Activated naive CD4-positive, alpha-beta T cell treated with Interleukin-2 at 50 U/mL for 16 hours (primary cell): ENCODE measurements at places on chromosomes 7 and 10.

GRCh38 chr7:26723129-26723528 lies 141.3 kb downstream of the SKAP2 start:
- DNase-seq, result no peak

DNA sequence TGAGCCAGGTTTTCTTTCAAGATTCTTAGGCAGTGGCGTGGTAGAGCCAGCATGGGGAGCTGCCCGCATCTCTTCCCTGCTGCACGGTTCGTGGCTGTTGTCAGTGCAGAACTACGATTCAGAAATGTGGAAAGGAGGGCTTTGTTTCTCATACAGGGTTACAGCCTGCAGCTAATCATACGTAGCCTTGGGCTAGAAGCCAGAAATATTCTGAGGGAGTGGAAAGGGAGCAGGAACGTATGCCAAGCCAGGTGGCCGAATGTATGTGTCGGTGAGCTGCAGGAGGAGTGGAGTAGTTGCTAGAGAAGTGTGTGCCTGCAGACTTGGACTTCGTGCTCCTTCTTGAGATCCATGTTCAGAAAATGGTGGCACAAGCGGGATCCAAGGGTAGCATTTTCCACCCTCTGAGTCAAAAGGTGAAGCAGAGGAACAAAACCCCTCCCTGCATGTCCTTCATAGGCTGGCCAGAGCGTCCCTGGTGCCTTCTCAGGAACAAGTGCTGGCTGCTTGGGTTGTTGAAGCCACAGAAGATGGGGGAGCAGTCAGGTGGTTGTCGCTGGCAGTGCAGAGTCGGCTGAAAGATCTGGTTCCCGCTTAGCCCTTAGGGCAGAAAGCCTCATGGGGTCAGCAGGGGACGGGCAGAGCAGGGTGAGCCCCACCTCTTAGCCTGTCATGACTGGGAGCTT lies 40.9 kb downstream of the LANCL2 start:
- DNase-seq, result no peak

DNA sequence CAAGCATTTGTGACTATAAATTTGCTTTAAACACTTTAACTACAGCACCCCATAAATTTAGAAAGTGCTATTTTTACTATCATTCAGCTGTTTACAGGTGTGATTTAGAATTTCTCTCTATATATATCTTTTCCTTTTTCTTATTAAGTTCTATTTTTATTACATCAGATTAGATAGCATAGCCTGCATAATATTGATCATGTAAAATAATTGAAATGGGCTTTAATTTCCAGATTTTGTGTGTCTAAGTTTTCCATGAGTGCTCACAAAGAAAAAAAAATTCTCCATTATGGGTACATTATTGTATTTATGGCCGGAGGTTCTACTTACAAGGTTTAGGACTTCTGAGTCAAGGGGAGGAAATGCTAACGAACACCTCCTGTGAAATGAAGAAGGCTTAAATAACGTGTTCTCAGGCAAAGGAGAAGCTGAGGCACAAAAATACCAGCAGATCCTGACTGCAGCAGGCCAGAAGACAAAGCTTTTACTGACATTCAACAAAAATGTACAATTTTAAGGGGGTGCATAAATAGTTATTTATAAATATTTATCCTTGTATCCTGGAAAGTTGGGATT lies 114.2 kb downstream of the RNF133 start:
- DNase-seq, result no peak

DNA sequence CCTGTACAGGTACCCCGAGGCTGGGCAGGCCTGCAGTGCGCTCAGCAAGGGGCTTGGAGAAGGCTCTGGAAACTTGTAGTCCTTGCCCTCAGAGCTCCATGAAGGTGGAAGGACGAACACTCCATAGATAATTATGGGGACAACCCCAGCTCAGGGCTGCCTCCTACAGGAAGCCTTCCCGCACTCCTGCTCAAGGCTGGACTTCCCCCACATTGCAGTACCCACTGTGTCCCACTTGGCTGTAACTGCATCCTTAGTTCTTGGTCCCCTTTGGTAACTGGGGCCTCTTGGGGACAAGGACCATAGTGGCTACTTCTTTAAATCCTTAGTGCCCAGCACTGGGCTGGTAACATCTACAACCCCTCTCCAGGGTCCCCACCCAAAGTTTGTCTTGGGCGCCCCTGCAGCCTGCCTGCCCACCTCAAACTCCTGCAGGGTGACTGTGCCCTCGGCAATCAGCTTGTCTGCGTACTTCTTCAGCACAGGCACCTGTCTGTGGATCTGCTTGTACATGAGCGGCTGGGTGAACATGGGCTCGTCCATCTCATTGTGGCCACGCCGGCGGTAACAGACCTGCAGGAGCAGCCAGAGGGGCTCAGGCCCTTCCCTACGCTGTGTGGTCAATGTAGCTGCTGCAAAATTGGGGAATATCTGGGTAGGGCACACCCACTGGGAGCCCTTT lies 17.1 kb downstream of the OGDHL start:
- DNase-seq, result no peak

- no peak for DNase-seq
These were observed 56.6 kb downstream of the THSD7A start for GRCh38 chr7:11775401-11775800.

DNA sequence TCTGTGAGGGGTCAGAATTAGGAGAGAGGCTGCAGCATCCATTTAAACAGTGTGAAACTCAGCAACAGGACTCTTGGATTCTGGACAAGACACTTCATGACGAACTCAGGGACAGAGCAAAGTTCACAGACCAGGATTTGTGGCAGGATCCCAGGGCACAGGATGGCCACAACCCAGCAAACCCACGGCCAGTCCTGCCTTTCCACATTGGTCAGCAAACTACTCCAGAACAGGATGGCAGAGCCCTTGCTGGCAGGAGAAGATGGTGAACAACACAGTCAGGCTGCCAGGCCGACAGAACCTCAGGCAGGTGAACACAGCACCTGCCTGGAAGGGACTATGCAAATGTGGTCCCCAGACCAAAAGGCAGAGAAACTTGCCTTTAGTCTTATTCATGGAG lies 34.4 kb downstream of the VSTM4 start:
- no peak for DNase-seq

GRCh38 chr10:68202960-68203353 lies 29.0 kb downstream of the ATOH7 start:
- no peak for DNase-seq

DNA sequence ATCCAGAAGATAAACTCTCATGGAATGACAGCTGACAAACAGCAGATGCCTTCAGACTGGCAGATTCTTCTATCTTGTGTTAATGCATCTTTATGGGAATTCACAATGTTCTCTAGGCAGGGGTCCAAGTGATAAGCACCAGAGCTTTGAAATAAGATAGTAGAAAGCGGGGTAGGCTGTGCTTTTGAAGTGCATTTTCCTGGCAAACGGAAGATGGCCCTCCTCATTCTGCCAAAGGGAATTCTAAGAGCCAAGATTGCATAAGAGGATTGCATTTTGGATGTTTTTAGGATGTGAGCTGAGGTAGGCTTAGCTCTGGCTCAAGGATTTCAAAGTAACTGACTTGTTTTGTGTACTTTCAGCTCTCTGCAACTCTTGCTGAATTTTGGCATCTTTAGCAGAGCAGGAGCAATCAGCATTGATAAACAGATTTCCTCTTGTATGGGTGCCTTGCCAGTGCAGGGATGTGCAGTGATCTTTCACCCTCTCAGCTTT lies 298.5 kb upstream of the KLF6 start:
- DNase-seq, result no peak

DNA sequence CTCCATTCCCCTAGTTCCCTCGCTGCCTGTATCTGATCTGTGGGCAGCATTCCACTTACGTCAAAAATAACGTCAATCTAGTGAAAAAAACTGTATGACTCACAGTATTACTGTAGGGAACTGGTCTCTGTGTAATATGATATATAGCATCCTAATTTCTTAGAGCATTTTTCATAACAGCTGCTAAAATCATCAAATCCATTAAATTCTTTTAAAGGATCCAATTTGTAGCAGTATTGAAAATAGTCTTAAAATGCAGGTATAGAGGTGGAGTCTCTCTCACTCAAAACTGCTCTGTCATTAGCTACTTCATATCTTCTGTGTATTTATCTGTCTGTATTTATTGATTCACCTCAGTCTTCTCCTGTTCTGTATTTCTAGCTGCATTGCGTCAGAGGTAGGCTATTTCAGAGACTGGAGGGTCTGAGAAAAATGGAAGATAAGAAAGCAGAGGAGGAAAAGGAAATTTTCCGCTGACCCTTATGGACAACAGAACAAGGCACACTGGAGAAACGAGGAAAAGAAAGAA lies 59.9 kb downstream of the PON1 start:
- no peak for DNase-seq

DNA sequence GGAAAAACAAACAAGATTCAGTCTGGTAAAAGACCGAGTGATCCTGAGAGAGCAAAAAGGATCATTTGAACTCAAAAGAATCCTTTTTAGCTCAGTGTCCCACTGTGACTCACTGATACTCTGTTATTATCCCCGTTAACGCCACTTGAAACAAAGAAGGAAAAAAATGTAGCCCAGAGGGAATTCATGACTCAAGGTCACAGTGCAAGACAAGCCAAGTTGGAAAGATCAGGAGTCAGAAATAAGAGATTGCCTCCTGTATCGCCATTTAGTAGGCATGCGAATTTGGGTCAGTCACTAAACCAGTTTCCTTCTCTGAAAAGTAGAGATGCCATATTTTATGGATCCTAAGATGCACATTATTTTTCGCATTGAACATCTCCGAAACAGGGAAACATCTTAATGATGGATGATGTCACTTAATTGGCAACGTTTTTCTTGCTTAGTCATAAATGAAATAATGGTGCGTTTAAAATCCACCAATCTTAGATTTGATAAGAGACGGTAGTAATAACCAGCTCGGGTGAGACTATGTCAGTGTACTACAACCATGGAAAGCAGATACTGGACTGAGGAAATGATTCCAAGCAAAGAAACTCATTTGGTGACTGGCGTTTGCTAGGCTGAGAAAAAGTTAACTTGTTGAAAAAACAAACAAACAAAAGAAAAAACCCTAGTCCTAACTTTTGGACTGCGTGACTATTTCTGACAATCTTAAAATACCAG lies 502.0 kb upstream of the CELF2 start:
- DNase-seq, result no peak

DNA sequence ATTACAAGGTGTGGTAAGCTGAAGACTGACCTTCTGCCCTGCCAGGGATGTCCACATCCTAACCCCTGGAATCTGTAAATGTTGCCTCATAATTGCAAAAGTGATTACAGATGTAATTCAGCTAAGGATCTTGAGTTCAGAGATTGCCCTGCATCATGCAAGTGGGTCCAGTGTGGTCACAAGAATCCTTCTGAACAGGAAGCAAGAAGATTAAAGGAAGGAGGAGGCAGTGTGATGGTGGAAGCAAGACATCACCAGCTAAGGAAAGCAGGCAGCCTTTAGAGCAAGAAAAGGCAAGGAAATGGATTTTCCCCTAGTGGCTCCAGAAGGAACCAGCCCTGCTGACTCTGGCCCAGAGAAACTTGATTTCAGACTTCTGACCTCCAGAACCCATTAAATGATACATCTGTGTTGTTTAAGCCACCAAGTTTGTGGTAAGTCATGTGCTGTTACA lies 78.1 kb downstream of the USP6NL start:
- no peak for DNase-seq
